AG08395 (cell line): ENCODE measurements at places on chromosomes 3 and 15.

- DNase-seq, result no peak
Measured at GRCh38 chr15:60381148-60381788, 16.5 kb downstream of the ANXA2 start.

GRCh38 chr15:75705854-75706681 is 6.6 kb downstream of the CSPG4 start:
- DNase-seq, result no peak

DNA sequence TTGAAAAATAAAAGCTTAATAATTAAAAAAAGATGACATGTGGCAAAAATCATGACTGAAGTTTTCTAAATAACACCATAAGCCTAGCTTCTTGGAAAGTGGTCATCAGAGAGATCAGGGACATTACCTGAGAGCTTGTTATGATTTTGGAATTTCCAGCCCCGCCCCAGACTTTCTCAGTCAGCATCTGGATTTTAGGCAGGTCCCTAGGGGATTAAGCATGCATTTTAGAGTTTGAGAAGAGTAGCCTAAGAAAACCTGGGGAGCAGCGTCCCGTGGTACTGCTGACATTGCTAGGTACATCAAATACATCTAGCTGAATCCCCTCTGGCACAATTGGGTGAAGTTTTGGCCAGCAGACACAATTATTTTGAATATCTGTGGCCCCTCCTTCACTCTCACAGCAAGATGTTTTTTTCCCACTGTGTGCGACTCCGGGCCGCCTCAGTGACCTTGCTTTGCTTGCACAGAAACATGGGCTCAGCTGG is 58.7 kb upstream of the MEF2A start:
- DNase-seq, result no peak

DNA sequence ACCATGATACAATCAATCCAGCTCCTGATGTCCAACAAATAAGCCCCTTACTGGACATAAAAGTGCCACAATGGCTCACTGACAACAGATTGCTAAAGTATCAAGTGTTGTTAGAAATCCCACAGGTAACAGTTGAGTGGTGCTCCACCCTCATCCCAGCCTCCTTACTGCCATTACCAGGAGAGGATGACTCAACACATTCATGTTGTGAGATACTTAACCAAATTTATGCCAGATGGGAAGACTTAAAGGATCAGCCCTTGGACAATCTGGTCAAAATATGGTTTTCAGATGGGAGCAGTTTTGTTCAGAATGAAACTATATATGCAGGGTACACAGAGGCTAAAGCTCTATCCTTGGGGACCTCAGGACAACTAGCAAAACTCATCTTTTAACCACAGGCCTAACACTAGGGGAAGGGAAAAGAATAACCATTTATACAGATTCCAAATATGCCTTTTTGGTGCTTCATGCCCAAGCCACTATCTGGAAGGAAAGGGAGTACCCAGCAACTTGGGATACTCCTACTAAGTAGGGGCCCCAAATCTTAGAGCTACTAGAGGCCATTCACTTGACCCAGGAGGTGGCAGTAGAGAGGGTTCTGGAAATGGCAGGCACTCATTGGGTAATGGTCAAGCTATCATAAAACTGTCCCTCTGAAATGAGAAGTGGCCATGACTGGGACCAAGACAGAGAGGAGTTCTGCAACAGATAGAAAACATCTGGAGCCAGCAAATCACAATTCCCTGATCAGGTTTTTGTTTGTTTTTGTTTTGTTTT is 6.9 kb upstream of the ZNF662 start:
- no peak for DNase-seq

DNA sequence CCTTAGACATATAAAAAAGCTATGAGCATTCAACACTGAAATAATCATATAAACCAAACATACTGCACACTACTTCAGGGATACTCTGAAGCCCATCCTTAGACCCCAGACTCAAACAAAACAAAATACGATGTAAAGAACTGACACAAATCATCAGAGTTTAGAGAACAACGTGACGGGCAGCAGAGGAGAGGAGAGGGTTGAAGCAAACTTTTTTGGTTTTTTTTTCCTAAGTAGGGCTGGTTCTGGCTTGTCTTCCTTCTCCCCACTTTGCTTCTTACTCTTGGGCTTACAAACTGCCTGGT is 34.7 kb downstream of the GAP43 start:
- no peak for DNase-seq

GRCh38 chr15:95742836-95743235 is 587.7 kb upstream of the NR2F2 start:
- DNase-seq, result no peak

DNA sequence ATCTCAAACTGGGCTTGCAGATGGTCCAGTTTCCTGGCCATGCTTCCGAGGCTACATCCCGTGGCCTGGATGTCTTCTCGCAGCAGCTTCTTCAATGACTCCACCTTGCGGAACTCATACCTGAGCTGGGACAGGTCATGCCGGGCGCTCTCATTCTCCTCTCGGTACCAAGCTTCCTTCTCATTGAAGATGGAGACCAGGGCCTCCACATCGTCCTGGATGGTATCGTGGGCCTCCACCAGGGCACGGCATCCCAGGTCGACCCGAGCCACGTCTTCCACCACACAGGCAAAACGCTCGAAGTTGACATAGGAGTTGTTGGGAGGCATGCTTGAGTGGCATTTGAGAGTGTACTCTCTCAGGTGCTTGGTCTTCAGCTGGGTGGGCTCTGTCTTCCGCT is 89.2 kb upstream of the HERC1 start:
- no peak for DNase-seq

DNA sequence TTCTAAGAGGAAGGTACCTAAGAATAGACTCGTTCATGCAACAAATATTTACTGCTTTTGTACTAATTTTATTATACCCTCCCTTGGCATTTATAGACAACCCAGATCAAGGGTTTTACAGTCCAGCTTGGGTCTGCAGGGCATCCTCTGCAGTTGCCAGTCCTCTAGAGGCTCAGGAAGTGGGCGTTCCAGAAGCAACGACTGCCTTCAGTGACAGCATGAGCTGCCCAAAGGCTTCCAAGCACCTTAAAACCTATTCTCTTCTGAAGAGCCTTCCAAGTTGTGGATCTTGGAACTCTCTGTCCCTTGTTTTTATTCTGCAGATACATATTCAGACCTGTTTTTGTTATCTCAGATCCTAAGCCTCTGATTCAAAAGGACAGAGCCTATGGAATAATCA is 95.6 kb downstream of the RAD18 start:
- DNase-seq, result no peak

- DNase-seq, result no peak
Measured at GRCh38 chr3:79954756-79955155, 187.0 kb upstream of the ROBO1 start.

GRCh38 chr3:36408146-36408545 is 27.8 kb downstream of the STAC start:
- DNase-seq, result peak; percentile 4

GRCh38 chr3:179769411-179770247 is 116.8 kb downstream of the USP13 start:
- DNase-seq, result no peak
